ENCODE measurements at places on chromosomes 6 and 20. TPM values are rescaled to one million over a fixed set of nuclear protein-coding genes. Genes with fewer than 3 reads are reported as not detected.

Gene COL21A1
- 105 TPM for polyA plus RNA-seq

- no peak for DNase-seq
Measured at GRCh38 chr6:137230547-137230946, 11.4 kb upstream of the IFNGR1 start.

- DNase-seq = no peak
Measured at GRCh38 chr6:70524721-70525286, 41.9 kb upstream of the SDHAF4 start.

DNA sequence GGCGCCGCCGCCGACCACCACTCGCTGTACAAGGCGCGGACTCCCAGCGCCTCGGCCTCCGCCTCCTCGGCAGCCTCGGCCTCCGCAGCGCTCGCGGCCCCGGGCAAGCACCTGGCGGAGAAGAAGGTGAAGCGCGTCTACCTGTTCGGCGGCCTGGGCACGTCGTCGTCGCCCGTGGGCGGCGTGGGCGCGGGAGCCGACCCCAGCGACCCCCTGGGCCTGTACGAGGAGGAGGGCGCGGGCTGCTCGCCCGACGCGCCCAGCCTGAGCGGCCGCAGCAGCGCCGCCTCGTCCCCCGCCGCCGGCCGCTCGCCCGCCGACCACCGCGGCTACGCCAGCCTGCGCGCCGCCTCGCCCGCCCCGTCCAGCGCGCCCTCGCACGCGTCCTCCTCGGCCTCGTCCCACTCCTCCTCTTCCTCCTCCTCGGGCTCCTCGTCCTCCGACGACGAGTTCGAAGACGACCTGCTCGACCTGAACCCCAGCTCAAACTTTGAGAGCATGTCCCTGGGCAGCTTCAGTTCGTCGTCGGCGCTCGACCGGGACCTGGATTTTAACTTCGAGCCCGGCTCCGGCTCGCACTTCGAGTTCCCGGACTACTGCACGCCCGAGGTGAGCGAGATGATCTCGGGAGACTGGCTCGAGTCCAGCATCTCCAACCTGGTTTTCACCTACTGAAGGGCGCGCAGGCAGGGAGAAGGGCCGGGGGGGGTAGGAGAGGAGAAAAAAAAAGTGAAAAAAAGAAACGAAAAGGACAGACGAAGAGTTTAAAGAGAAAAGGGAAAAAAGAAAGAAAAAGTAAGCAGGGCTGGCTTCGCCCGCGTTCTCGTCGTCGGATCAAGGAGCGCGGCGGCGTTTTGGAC, 2.0 kb downstream of the SOX4 start:
- DNase-seq = no peak

DNA sequence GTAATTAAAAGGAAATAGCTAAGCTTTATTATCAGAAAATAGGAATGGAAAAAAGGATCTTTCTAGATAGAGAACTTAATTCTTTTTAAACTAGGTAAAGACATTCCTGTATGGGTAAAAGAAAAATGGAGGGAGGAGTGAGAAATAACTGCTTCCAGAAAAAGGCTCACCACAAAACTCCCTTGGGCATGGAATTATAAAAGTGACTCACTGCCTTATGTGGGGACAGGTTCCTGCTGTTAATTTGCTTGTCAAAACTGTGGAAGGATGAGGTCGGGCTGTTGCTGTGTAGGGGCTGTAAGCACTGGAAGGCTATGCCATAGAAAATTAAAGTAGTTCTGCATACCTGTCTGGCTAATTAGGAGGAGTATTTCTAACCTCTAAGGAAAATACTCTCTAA, 158.7 kb downstream of the UBE3D start:
- DNase-seq = peak; percentile 22

GRCh38 chr6:135994857-135995544, 143.5 kb downstream of the PDE7B start:
- DNase-seq = no peak

DNA sequence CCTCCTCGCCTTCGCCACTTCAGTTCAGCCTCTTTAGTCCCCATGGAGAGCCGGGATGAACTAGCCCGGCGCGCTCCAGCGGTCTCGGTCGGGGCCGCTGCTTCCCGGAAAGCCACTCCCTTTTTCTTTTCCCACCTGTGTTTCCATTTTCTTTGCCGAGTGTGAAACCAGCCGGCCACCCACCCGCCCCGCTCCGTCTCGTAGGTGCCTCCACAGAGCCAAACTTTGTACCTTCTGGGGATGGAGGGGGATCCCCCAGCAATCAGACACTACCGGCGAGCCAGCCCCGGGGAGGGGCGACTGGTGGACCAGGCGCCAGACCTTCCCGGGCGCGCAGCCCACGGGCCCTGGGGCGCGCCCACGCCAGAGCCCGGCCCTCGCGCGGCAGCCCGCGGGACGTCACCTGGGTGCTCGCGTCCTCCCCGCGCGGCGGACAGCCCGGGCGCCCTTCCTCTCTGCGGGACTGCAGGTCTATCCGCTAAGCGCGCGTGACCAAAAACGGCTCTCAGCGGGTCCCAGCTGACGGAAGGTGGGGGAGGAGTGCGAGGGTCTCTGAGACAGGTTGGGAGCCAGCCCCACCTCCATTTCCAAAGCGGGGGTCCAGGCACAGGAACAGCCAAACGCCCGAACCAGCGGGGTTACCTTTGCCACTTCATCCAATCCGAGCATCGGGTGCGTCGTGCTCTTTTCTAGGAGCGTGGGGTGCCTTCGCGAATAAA, at the start of gene MCHR2:
Gene MCHR2 (minus strand): TSS at position 691 of the 719 bp plus-strand sequence. CDS start 38,076 bp downstream, outside the sequence.
- DNase-seq = peak; percentile 21

Gene ABHD16B
- not detected for polyA plus RNA-seq

Gene C20orf144
- 0.49 TPM for polyA plus RNA-seq

DNA sequence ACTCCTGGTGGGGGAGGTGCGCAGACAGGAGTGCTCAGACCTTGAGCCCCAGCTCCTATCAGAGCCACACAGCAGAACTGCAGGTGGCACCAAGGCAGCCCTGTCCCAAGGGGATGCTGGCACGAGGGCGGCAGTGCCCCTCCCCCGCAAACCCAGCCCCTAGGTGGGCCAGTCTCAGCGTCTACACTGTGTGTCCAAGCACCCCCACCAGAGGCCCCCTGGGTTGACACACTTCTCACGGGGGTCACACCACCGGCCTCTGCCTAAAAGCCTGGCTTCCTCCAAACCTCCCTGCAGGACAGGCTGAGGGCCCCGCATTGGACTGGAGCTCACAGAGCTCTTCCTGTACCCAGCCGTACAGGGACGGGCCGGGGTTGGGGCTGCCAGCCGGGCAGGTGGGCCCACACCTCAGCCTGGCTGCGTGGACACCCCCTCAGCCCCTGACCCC, 8.1 kb downstream of the SLC2A4RG start:
- DNase-seq = no peak

Gene MEI4
- 1.8 TPM for polyA plus RNA-seq

DNA sequence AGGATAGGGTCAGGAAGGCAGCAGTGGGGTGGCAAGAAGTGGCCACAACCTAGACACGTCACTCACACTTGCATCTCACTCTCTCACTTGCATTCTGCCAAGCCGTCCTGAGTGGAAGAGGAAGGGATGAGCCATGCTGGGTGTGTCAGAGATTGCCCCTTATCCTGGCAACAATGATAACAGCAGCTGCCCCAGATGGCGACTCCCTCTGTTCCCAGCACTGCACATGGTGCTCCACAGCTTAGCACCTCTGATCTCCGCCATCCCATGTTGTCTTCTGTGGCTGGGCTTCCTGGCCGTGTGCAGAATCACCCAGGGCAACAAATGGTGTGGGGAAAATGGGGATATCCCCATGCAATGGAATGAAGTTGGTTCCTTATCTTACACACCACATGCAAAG, 11.1 kb downstream of the KCNB1 start:
- no peak for DNase-seq

Gene OR2H1
- polyA plus RNA-seq = not detected

Gene ANKRD66
- not detected for polyA plus RNA-seq

GRCh38 chr20:373171-373890, 7.2 kb upstream of the TRIB3 start:
- no peak for DNase-seq

Gene KIF25
- polyA plus RNA-seq = 0.13 TPM

Gene ZSWIM1
- polyA plus RNA-seq = 17.1 TPM

Gene PGC
- not detected for polyA plus RNA-seq

Gene UNC5CL
- 5.1 TPM for polyA plus RNA-seq

- no peak for DNase-seq
Measured at GRCh38 chr20:22536956-22537756, 47.2 kb downstream of the FOXA2 start.
